ENCODE measurements at places on chromosomes 7 and 10.
A peak's percentile ranks its signal among the peaks of the same experiment; 100 is the strongest.

- H3K27ac ChIP-seq = no peak overlapping the region
- no peaks in the 10 kb centered on the region for H3K4me1 ChIP-seq
- no peaks in the 10 kb centered on the region for H3K27me3 ChIP-seq
- DNase-seq = no peak
- H3K36me3 ChIP-seq = no peaks in the 10 kb centered on the region
- no peak overlapping the region for H3K4me3 ChIP-seq
Observed at GRCh38 chr7:124462249-124462648, 303.3 kb downstream of the GPR37 start.

GRCh38 chr10:78688901-78689583 is 379.7 kb upstream of the ZMIZ1 start:
- no peak overlapping the region for H3K27ac ChIP-seq
- no peaks in the 10 kb centered on the region for H3K36me3 ChIP-seq
- no peak for DNase-seq
- no peaks in the 10 kb centered on the region for H3K27me3 ChIP-seq
- H3K4me1 ChIP-seq = no peaks in the 10 kb centered on the region

DNA sequence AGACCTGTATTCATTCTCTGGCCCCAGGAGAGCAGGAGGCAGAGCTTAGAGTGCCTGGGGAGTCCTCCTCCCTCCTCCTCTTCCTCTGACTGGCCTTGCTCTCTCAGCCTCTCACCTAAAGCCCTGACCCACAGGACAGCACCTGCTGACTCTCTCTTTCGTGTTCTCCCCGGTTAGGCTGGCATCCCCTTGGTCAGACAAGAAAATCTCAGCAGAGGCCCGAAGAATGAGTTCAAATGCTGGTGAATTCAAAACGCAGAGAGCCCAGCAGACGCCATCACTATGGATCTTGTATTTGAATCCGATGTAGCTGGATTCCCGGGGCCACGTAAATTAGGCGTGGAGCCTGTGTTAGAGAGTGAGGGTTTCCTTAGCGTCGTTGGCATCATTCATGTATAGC is 255.3 kb downstream of the KLF6 start:
- H3K27ac ChIP-seq = no peak overlapping the region
- H3K4me1 ChIP-seq = no peaks in the 10 kb centered on the region
- H3K4me3 ChIP-seq = no peak overlapping the region

DNA sequence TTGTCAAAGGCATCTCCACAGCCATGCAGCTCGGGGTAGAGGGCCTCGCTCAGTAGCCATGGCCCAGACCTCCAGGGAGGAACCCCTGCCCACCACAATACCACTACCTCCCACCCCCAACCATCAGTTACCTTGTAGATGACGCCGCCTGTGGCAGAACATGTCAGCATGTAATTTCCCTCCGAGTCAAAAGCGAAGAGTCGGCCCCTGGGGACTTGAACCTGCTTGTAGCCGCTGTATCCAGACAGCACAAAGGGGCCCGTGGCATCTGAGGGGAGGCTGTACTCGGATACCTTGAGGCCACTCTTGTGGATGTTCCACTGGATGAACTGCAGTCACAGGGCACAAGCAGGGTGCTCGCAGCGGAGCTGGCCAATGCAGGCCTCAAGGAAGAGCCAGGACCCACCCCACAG is 16.3 kb upstream of the CYREN start:
- H3K4me3 ChIP-seq = peak overlapping the region; percentile 25
- no peaks in the 10 kb centered on the region for H3K27me3 ChIP-seq
- H3K36me3 ChIP-seq = peaks cover 38% of the 10 kb centered on the region
- peak overlapping the region; percentile 58 for H3K27ac ChIP-seq
- peaks cover 33% of the 10 kb centered on the region for H3K4me1 ChIP-seq
- no peak for DNase-seq

- H3K4me1 ChIP-seq = no peaks in the 10 kb centered on the region
- H3K27me3 ChIP-seq = no peaks in the 10 kb centered on the region
- no peak for DNase-seq
Observed at GRCh38 chr7:34091321-34091917, 186.1 kb downstream of the BMPER start.

- no peak overlapping the region for H3K27ac ChIP-seq
- H3K36me3 ChIP-seq = no peaks in the 10 kb centered on the region
- DNase-seq = no peak
- no peaks in the 10 kb centered on the region for H3K4me1 ChIP-seq
- H3K4me3 ChIP-seq = no peak overlapping the region
- no peaks in the 10 kb centered on the region for H3K27me3 ChIP-seq
Observed at GRCh38 chr10:97782455-97783228, 10.8 kb upstream of the SFRP5 start.

DNA sequence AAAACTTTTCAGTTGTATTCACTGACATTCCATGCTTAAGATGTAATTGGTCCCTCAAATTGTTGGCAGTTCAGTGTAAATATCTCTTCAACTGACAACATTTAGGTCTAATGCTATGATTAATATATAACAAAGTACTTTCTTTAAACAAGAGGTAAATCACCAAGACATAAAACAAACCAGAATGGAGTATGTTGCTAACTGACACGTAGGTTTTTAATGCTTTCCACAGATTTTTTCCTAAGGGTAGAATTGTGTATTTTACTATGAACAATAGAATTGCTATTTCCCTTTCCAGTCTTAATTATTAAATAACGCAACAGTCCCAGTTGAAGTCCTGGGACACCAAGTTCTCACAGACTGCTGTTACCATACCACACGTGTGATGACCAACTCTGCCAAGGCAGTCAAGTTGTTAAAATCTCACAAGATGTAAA is 4.1 kb downstream of the JCAD start:
- H3K4me1 ChIP-seq = no peaks in the 10 kb centered on the region
- no peak overlapping the region for H3K27ac ChIP-seq
- H3K27me3 ChIP-seq = peaks cover 7% of the 10 kb centered on the region
- no peak overlapping the region for H3K4me3 ChIP-seq
- no peaks in the 10 kb centered on the region for H3K36me3 ChIP-seq

DNA sequence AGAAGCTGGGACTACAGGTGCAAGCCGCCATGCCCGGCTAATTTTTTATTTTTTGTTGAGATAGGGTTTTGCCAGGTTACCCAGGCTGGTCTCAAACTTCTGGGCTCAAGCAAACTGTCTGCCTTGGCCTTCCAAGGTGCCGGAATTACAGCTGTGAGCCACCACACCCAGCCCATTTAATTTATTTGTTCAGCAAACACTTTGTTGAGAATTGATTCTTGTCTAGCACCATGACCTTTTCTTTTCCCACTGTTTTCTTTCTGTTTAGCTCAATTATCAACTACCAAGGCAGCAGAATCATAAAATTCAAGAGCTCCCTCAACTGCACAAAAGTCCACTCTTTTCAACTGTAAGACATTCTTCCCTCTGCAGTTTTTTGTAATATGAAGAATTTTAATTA is 47.8 kb upstream of the PARD3 start:
- DNase-seq = no peak
- H3K36me3 ChIP-seq = no peaks in the 10 kb centered on the region
- H3K4me1 ChIP-seq = no peaks in the 10 kb centered on the region
- no peak overlapping the region for H3K27ac ChIP-seq
- H3K4me3 ChIP-seq = no peak overlapping the region

DNA sequence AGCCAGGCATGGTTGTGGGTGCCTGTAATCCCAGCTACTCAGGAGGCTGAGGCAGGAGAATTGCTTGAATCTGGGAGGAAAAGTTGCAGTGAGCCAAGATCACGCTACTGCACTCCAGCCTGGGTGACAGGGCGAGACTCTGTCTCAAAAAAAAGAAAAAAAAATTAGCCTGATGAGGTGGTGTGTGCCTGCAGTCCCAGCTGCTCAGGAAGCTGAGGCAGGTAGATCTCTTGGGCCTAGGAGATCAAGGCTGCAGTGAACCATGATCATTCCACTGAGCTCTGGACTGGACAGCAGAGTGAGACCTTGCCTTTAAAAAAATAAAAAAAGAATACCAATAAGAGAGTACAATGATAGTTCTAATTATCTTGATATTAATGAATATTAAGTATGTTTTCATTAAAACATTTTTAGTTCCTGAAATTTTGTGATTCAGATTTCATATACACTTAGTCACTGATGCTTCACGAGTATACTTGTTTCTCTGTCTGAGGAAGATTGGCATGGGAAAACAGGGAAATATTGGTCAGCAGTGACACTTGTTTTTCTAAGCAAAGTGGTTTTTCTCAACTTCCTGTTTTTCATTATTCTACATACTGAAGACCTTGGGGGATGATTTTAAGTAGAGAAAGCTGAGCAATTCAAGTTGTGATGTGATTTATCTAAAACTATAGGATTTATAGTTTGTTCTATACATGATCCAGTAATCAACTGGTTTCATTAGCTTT is 76.8 kb downstream of the ADK start:
- peak overlapping the region; percentile 50 for H3K27ac ChIP-seq
- H3K4me3 ChIP-seq = no peak overlapping the region

- no peaks in the 10 kb centered on the region for H3K4me1 ChIP-seq
- H3K27ac ChIP-seq = no peak overlapping the region
- H3K27me3 ChIP-seq = peaks cover 30% of the 10 kb centered on the region
- no peak for DNase-seq
- no peak overlapping the region for H3K4me3 ChIP-seq
Observed at GRCh38 chr10:101140084-101140949, 9.2 kb downstream of the TLX1 start.

GRCh38 chr7:106287786-106288185 is 3.0 kb upstream of the NAMPT start:
- peaks cover 3% of the 10 kb centered on the region for H3K4me1 ChIP-seq
- no peaks in the 10 kb centered on the region for H3K36me3 ChIP-seq
- no peaks in the 10 kb centered on the region for H3K27me3 ChIP-seq
- no peak for DNase-seq
- no peak overlapping the region for H3K4me3 ChIP-seq
- H3K27ac ChIP-seq = no peak overlapping the region

DNA sequence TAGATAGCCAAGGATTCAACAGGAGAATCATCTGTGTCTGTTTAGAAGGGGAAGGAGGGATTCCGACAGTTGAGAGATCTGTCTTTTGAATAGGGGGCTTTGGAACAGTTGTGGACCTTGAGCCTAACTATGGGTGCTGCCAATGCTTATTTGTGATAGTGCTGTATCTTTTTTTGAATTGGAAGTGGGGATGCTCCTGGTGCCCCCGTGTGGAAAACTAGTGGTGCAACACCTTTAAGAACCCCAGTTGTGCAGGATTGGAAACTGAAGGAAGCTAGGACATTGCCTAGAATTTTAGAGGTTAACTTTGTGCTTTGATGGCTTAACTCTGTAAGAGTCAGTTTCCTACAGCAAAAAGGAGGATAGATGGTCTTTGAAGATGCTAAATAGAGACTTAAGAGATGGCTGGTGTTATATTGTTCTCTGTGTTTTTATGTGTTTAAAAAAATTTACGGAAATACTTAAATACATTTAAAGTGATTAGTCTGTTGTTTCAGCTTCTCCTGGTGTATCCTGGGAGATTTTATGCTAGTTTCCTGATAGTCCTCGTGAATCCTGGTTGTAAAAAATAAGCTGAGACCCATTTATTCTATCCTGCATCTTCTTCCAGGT is 69.3 kb downstream of the AP3M1 start:
- H3K27ac ChIP-seq = no peak overlapping the region
- no peak overlapping the region for H3K4me3 ChIP-seq
- no peaks in the 10 kb centered on the region for H3K27me3 ChIP-seq
- peaks cover 36% of the 10 kb centered on the region for H3K4me1 ChIP-seq

DNA sequence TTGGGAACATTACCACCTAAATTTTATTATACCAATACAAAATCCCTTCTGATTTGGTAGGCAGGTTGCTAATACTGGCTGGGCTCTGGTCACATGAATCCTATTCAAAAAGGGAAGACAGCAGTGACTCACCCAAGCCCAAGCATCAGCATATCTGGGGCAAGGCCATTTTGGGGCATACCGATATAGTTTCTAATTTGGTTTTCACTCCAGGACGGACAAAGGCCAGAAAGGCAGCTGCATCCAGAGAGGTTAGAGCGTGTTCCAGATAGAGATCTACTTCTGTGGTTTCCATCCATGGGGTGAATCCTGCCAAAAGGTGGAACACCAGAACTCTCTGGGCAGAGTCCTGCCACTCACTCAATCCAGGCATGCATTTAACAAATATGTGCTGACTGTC is 335.8 kb downstream of the ELMO1 start:
- H3K4me3 ChIP-seq = no peak overlapping the region
- H3K27me3 ChIP-seq = no peaks in the 10 kb centered on the region
- no peaks in the 10 kb centered on the region for H3K4me1 ChIP-seq
- H3K36me3 ChIP-seq = no peaks in the 10 kb centered on the region

DNA sequence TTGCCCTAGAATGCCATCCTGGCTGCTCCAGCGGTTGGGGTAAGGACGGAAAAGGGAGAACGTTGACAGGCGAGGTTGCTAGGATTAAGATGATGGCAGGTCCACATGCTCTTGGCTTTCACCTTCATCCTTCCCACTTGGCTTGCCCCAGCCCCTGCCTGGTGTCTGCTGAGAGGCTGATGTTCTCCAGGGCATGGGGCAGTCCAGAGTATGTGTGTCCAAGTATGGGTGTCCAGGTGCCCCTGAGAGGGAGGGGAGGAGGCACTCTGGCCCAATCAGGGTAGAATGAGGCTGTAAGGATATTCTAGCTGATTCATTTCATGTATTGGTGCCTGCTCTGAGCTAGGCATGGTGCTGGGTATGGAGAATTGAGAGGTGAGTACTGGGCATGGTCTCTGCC is 12.6 kb downstream of the NEURL1 start:
- peaks cover 6% of the 10 kb centered on the region for H3K4me1 ChIP-seq
- no peak overlapping the region for H3K27ac ChIP-seq
- H3K27me3 ChIP-seq = peaks cover under 1% of the 10 kb centered on the region
- H3K4me3 ChIP-seq = no peak overlapping the region
- DNase-seq = no peak

- no peaks in the 10 kb centered on the region for H3K36me3 ChIP-seq
- no peak overlapping the region for H3K27ac ChIP-seq
- peaks cover 40% of the 10 kb centered on the region for H3K4me1 ChIP-seq
Observed at GRCh38 chr7:140230516-140230860, 53.7 kb upstream of the KDM7A start.

GRCh38 chr10:7027913-7028808 is 382.7 kb downstream of the SFMBT2 start:
- H3K27ac ChIP-seq = no peak overlapping the region
- no peaks in the 10 kb centered on the region for H3K27me3 ChIP-seq
- H3K4me3 ChIP-seq = no peak overlapping the region
- no peak for DNase-seq

- H3K4me1 ChIP-seq = peaks cover 9% of the 10 kb centered on the region
- DNase-seq = no peak
- peaks cover 6% of the 10 kb centered on the region for H3K36me3 ChIP-seq
- H3K27ac ChIP-seq = no peak overlapping the region
Observed at GRCh38 chr7:43692582-43693373, 36.5 kb downstream of the COA1 start.

- peaks cover 4% of the 10 kb centered on the region for H3K36me3 ChIP-seq
- H3K27me3 ChIP-seq = no peaks in the 10 kb centered on the region
- no peak overlapping the region for H3K27ac ChIP-seq
- H3K4me3 ChIP-seq = no peak overlapping the region
- no peak for DNase-seq
- H3K4me1 ChIP-seq = no peaks in the 10 kb centered on the region
Observed at GRCh38 chr10:121831777-121832176, 96.1 kb downstream of the ATE1 start.

GRCh38 chr10:107585630-107586029 is 421.1 kb upstream of the SORCS1 start:
- H3K27ac ChIP-seq = no peak overlapping the region
- H3K4me3 ChIP-seq = no peak overlapping the region
- no peak for DNase-seq
- no peaks in the 10 kb centered on the region for H3K36me3 ChIP-seq
- no peaks in the 10 kb centered on the region for H3K27me3 ChIP-seq
- H3K4me1 ChIP-seq = no peaks in the 10 kb centered on the region

GRCh38 chr10:100529475-100530298 is at the start of gene NDUFB8:
TSS of gene NDUFB8 (minus strand) at chr10:100529871. CDS start at chr10:100529851, 20 bp downstream.
- no peaks in the 10 kb centered on the region for H3K27me3 ChIP-seq
- peak within 1 kb of the TSS; percentile 91 for H3K27ac ChIP-seq
- peaks cover 19% of the 10 kb centered on the region for H3K36me3 ChIP-seq
- H3K4me3 ChIP-seq = peak within 1 kb of the TSS; percentile 95
- peaks cover 3% of the 10 kb centered on the region for H3K4me1 ChIP-seq
- DNase-seq = peak; percentile 53
